ENCODE measurements at places on chromosomes 6 and 20. TPM values are rescaled to one million over a fixed set of nuclear protein-coding genes. Genes with fewer than 3 reads are reported as not detected.

GRCh38 chr6:137926207-137926731 is 59.2 kb downstream of the TNFAIP3 start:
- peaks cover 21% of the 10 kb centered on the region for H3K4me1 ChIP-seq
- no peaks in the 10 kb centered on the region for H3K27me3 ChIP-seq
- no peak overlapping the region for H3K27ac ChIP-seq

GRCh38 chr20:47529840-47530239 is 28.2 kb downstream of the NCOA3 start:
- H3K27me3 ChIP-seq: no peaks in the 10 kb centered on the region
- no peak overlapping the region for H3K27ac ChIP-seq
- H3K4me1 ChIP-seq: peaks cover 8% of the 10 kb centered on the region
- no peak overlapping the region for H3K4me3 ChIP-seq
- H3K36me3 ChIP-seq: peaks cover 12% of the 10 kb centered on the region

DNA sequence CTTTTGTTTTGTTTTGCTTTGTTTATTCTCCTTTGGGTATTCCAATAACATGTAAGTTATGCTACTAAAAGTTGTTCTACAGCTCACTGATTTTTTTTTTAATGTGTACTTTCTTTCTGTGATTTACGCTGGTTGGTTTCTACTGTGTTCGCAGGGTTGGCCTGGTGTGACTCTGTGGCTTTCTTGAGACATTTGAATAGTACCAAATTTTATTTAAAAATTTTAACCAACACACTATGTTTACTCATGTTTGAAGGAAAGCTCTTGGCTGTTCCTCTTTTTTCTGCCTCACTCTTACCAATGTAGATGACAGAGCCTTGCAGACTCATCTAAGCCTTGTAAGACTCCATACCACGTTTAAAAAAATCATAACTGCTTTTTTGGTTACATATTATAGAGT is 1784.9 kb upstream of the DEFB115 start:
- H3K4me3 ChIP-seq: no peak overlapping the region
- no peak for DNase-seq
- H3K36me3 ChIP-seq: no peaks in the 10 kb centered on the region
- no peaks in the 10 kb centered on the region for H3K27me3 ChIP-seq
- no peak overlapping the region for H3K27ac ChIP-seq
- H3K4me1 ChIP-seq: no peaks in the 10 kb centered on the region

GRCh38 chr6:159169193-159169555 is at the start of gene FNDC1:
TSS of gene FNDC1 (plus strand) at chr6:159169400. CDS start at chr6:159169597, 197 bp downstream.
- no peaks in the 10 kb centered on the region for H3K36me3 ChIP-seq
- DNase-seq: peak; percentile 76
- H3K27me3 ChIP-seq: peaks cover 100% of the 10 kb centered on the region
- H3K27ac ChIP-seq: peak within 1 kb of the TSS; percentile 13
- peak within 1 kb of the TSS; percentile 74 for H3K4me3 ChIP-seq

- no peak for DNase-seq
- H3K4me1 ChIP-seq: no peaks in the 10 kb centered on the region
- no peak overlapping the region for H3K4me3 ChIP-seq
- no peaks in the 10 kb centered on the region for H3K27me3 ChIP-seq
- no peak overlapping the region for H3K27ac ChIP-seq
- H3K36me3 ChIP-seq: peaks cover 88% of the 10 kb centered on the region
Observed at GRCh38 chr20:49252556-49253350, 25.1 kb downstream of the ZNFX1 start.

- H3K4me3 ChIP-seq: no peak overlapping the region
- H3K27ac ChIP-seq: no peak overlapping the region
- DNase-seq: no peak
- H3K4me1 ChIP-seq: peaks cover 7% of the 10 kb centered on the region
Observed at GRCh38 chr20:11697055-11697454, 220.6 kb upstream of the BTBD3 start.

DNA sequence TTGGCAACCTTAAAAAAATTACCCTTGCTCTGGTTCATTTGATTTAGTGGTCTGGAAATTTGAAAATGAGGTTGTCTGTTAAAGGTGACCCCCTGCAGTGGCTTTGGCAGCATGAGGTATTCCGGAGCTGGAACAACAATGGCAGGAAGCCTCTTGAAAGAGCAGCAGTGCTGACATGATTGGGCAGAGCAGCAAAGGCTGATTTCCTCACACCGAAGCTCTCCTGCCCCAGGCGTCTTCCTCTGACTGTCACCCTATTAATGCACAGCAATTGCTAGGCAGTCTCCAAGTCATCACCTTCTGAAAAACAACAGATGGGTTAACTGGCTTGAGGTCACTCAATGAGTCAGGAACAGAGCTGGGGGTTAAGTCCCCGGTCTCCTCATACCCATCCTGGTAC is 241.8 kb upstream of the MMS22L start:
- no peaks in the 10 kb centered on the region for H3K27me3 ChIP-seq
- DNase-seq: no peak
- H3K27ac ChIP-seq: no peak overlapping the region
- no peaks in the 10 kb centered on the region for H3K4me1 ChIP-seq
- H3K4me3 ChIP-seq: no peak overlapping the region
- H3K36me3 ChIP-seq: no peaks in the 10 kb centered on the region

- H3K27me3 ChIP-seq: no peaks in the 10 kb centered on the region
- H3K4me3 ChIP-seq: no peak overlapping the region
- H3K4me1 ChIP-seq: no peaks in the 10 kb centered on the region
- DNase-seq: no peak
- H3K27ac ChIP-seq: no peak overlapping the region
- H3K36me3 ChIP-seq: no peaks in the 10 kb centered on the region
Observed at GRCh38 chr20:7601431-7601830, 338.8 kb downstream of the HAO1 start.

- no peak overlapping the region for H3K4me3 ChIP-seq
- no peaks in the 10 kb centered on the region for H3K36me3 ChIP-seq
Observed at GRCh38 chr20:59495894-59496510, 108.3 kb upstream of the PHACTR3 start.

- no peak overlapping the region for H3K4me3 ChIP-seq
- no peaks in the 10 kb centered on the region for H3K4me1 ChIP-seq
- no peak overlapping the region for H3K27ac ChIP-seq
- peaks cover 67% of the 10 kb centered on the region for H3K36me3 ChIP-seq
- no peaks in the 10 kb centered on the region for H3K27me3 ChIP-seq
- DNase-seq: no peak
Observed at GRCh38 chr20:34996243-34997028, 40.8 kb downstream of the MYH7B start.

- peak overlapping the region; percentile 90 for H3K27ac ChIP-seq
- H3K27me3 ChIP-seq: no peaks in the 10 kb centered on the region
- H3K4me3 ChIP-seq: peak overlapping the region; percentile 63
- DNase-seq: peak; percentile 73
Observed at GRCh38 chr20:50744143-50744792, 12.9 kb downstream of the PARD6B start.

- H3K27me3 ChIP-seq: no peaks in the 10 kb centered on the region
- no peaks in the 10 kb centered on the region for H3K36me3 ChIP-seq
- no peak for DNase-seq
- H3K4me3 ChIP-seq: no peak overlapping the region
- H3K4me1 ChIP-seq: peaks cover 9% of the 10 kb centered on the region
- no peak overlapping the region for H3K27ac ChIP-seq
Observed at GRCh38 chr6:135087803-135088202, 33.2 kb upstream of the HBS1L start.

DNA sequence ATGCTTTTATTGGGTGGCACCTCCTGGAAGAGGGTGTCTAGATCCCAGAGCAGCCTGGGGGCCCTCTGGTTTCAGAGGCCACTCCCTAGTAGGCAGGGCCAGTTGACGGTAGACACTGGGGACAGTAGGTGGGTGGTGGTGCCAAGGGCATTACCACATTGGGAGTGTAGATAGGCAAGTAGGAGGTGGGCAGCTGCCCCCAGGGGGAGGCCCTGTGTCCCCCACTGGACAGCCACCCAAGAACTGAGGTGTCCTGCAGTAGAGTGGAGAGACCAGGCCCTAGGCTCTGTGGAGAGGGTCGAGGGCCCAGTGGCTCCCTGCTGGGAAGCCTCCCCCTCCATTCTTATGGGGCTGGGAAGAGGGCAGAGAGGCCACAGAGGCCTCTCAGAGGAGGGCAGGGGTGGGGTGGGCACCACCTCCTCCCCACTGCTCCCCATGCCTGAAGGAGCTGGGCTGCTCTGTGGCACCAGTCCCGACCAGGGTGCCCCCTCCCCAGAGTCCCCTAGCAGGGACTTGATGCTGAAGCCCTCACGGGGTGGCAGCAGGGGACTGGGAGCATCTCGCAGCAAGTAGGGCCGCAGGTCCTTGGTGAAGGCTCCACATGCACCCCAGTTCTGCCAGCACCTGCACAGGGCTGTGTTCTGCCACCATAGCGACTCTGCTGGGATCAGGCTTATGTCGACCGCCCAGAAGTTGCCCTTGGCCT is 305.0 kb upstream of the KCNQ5 start:
- DNase-seq: no peak
- no peaks in the 10 kb centered on the region for H3K27me3 ChIP-seq
- no peaks in the 10 kb centered on the region for H3K4me1 ChIP-seq
- H3K36me3 ChIP-seq: no peaks in the 10 kb centered on the region

DNA sequence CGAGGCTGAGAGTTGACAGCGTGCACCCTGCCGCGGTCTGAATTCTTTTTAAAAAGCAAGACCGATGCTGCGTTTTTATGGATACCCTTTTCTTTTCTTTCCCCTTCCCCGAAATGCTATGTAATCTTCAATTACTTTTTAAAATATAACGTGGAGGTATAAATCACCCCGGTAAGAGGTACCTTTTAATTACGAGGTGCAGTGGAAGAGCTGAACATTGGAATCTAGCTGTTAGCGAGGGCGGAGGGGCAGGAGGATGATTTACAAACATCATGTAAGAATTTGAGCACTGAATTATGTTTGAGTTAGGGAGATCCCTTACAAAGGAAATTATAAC is 1.2 kb downstream of the EYA2 start:
- peak overlapping the region; percentile 46 for H3K4me3 ChIP-seq
- DNase-seq: no peak
- H3K4me1 ChIP-seq: peaks cover 21% of the 10 kb centered on the region
- H3K27me3 ChIP-seq: peaks cover 96% of the 10 kb centered on the region
- no peak overlapping the region for H3K27ac ChIP-seq

DNA sequence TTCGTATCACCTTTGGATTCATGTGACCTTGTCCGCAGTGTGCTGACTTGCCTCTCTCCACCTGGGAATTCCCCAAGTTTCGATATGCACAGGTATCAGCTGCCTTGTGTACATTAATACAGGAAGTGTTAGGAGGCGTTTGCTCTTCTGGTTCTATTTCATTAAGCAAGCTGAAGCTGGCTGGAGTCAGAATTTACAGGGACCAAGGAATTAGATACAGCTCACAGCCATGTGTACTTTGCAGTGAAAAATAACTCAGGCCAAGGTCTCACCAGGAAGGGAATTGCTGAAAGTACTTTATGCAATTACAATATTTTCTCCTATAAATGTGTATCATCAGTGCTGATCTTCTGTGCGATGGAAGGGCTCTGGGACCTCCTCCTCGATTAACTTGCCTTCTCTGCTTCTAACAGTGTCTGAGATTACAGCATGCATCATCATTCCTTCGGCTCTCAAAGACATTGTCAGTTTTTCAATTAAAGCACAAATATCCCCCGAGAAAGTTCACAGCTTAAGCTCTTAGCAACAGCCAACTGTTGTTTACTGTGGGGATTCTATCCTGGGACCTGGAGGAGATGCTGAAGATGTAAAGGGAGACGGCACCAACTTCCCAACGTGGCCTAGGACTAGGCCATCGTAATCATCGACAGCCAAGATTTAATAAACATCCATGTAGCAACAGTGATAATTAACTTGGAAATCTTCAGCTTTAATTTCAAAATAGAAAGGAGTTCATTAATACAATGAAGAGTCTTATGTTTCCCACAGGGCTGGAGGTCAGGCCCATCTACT is 13.8 kb upstream of the TIAM2 start:
- peak overlapping the region; percentile 62 for H3K27ac ChIP-seq
- no peaks in the 10 kb centered on the region for H3K27me3 ChIP-seq
- DNase-seq: peak; percentile 26
- H3K36me3 ChIP-seq: no peaks in the 10 kb centered on the region
- H3K4me1 ChIP-seq: peaks cover 19% of the 10 kb centered on the region

DNA sequence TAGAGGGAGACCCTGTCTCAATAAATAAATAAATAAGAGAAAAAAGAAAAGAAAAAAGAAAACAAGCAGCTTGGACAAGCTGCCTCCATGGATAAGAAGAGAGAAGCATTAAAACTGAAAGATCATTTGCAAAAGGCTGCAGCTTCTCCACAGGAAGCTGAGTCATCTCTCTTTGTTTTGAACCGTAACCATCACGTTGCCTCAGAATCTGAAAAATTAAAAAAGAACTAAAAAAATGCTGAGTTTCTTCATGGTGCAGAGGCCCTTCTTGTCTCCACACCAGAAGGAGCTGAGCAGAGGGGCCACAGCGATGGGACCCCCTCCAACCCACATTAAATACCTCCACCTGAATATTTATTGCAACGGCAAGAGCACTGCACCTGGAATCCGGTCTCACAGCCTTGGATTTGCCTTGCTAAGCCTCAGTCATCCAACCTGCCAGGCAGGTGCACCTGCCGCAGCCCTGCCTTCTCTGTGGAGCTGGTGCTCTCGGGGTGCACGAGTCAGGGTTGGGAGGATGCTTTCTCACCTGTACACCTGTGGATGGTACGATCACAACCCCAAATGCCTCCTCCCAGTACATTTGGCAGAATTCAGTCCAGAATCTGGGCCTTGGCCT is 28.1 kb downstream of the TOX2 start:
- peaks cover 5% of the 10 kb centered on the region for H3K36me3 ChIP-seq
- H3K4me3 ChIP-seq: peak overlapping the region; percentile 33
- no peaks in the 10 kb centered on the region for H3K27me3 ChIP-seq
- DNase-seq: peak; percentile 47

DNA sequence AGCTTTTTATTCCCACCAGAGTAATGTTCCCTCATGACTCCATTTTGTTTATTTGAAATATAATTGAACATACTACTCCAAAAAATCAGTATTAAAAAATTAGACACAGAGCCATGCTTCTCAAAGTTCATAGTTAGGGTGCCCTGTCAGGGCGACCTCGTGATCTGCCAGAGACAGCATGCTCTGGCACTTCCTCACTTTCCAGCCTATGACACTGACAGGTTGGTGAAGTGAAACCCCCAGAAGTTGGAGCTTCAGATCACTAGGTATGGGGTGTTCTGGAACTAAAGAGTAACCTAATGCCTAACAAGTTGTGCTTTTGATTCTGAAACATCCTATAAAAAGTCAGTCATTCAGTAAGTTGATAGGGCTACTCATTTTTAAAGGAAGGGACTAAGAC is 93.0 kb downstream of the TBC1D7 start:
- no peaks in the 10 kb centered on the region for H3K4me1 ChIP-seq
- no peaks in the 10 kb centered on the region for H3K36me3 ChIP-seq
- H3K27ac ChIP-seq: no peak overlapping the region
- H3K27me3 ChIP-seq: peaks cover 47% of the 10 kb centered on the region
- no peak overlapping the region for H3K4me3 ChIP-seq
- DNase-seq: no peak

Gene OR2H2
- total RNA-seq: not detected

Gene LAMP5
- 0.17 TPM for total RNA-seq

Gene OPRL1
- total RNA-seq: 0.33 TPM

Gene ZBTB12
- 22.6 TPM for total RNA-seq

Gene BACH2
- total RNA-seq: 7.2 TPM

Gene SLC35F1
- not detected for total RNA-seq

Gene FNDC1
- total RNA-seq: 0.17 TPM

Gene CPXM1
- 0.14 TPM for total RNA-seq

All from Calu3 (cell line).